ENCODE measurements at places on chromosomes 1 and 21. TPM values are rescaled to one million over a fixed set of nuclear protein-coding genes. Genes with fewer than 3 reads are reported as not detected.

The SHISA4 gene
- 0.85 TPM for total RNA-seq

The CDA gene
- 1.1 TPM for total RNA-seq

The SLC44A3 gene
- 2.7 TPM for total RNA-seq

The PTPRU gene
- total RNA-seq = 19.0 TPM

DNA sequence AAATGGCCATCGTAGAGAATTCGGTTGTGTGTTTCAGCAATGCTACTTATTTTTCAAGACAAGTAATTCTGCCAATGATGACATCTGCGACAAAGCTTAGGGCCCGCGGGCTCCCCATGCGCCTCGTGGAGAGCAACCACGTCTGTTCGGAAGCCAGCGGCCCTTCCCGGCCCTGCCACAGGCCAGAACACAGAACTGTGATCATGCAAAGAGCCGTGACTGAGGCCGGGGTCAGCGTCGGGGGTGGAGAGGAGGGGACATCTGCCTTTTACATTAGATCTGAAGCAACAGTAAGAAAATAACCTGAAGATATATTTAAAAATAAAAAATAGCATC, 103.7 kb downstream of the PGBD5 start:
- peaks cover 6% of the 10 kb centered on the region for H3K36me3 ChIP-seq
- H3K27ac ChIP-seq = no peak overlapping the region
- no peaks in the 10 kb centered on the region for H3K4me1 ChIP-seq
- no peak for DNase-seq

GRCh38 chr21:35051287-35051818, 2.3 kb upstream of the RUNX1 start:
- H3K36me3 ChIP-seq = no peaks in the 10 kb centered on the region
- H3K4me1 ChIP-seq = peaks cover 29% of the 10 kb centered on the region
- peak; percentile 73 for DNase-seq
- H3K27ac ChIP-seq = no peak overlapping the region

DNA sequence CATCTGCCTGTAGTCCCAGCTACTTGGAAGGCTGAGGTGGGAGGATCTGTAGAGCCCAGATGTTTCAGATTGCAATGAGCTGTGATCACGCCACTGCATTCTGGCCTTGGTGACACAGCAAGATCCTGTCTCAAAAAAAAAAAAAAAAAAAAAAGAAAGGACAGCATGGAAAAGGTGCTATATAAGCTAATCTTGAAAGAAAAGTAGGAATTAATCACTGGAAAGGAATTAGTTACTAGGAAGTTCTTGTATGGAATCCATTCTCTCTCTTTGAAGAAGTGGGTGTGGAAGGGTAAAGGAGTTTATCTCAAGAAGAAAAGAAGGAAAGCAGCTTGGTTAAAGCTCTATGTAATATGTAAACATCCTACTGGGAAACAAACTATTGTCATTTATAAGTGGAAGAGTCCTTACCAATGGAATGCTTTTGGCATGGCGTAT, 339.2 kb downstream of the DPYD start:
- H3K27me3 ChIP-seq = no peaks in the 10 kb centered on the region
- DNase-seq = no peak
- H3K36me3 ChIP-seq = no peaks in the 10 kb centered on the region
- H3K27ac ChIP-seq = peak overlapping the region; percentile 16

DNA sequence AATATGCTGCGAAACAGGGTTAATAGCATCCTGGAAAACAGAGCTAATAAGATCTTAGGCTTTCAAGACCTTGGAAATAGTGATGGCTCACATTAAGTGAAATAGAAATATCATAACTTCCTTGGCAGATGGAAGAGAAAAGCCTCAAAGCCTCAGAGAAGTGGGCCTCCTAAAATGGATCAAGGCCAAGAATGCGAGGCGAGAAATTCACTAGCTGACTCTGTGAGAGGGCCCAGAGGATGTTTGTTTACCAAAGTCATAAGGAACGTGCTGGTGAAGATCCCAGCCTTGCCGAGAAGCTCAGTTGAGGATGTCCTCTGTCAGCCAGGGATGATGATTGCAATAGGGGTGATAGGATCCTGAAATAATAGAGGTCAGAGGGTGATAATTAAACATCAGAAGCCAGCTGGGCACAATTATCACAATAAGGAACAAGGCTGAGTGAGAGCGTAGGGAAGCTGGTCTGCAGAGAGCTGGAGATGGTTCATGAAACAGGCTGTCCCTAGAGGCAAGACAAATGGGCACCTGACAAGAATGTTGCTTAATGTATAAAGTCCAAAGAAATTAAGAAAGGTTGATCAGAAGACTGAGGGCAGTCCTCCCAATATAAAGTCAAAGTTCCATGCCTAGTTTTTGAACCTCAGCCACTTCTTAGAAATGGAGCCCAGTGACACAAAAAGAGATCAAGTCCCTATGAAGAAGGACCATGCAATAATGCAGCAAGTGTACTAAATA, 101.7 kb upstream of the COG2 start:
- peaks cover 3% of the 10 kb centered on the region for H3K4me1 ChIP-seq
- H3K36me3 ChIP-seq = no peaks in the 10 kb centered on the region
- no peak overlapping the region for H3K4me3 ChIP-seq
- no peak overlapping the region for H3K27ac ChIP-seq
- H3K27me3 ChIP-seq = peaks cover 3% of the 10 kb centered on the region

GRCh38 chr1:61925591-61926298, 183.5 kb downstream of the PATJ start:
- H3K4me1 ChIP-seq = no peaks in the 10 kb centered on the region
- no peak overlapping the region for H3K4me3 ChIP-seq
- no peaks in the 10 kb centered on the region for H3K27me3 ChIP-seq
- H3K27ac ChIP-seq = no peak overlapping the region
- peaks cover 5% of the 10 kb centered on the region for H3K36me3 ChIP-seq

DNA sequence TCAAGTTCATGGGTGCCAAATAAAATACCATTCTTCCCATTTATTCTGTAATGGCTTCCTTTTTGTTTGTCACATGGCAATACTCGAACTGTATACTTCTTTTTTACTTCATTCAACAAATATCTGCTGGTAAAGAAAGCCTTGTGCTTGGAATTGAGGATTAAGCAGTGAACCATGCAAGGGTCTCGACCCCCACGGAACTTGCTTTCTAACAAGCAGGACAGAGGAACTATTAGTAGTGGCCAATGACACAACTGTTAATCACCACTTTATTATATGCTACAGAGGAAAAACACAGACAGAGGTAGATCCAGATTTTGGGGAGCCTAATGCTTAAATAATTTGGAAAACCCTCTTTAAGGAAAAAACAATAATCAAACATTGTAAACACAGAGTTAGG, 542.2 kb downstream of the DPYD start:
- no peak for DNase-seq
- peaks cover 4% of the 10 kb centered on the region for H3K4me1 ChIP-seq
- H3K36me3 ChIP-seq = no peaks in the 10 kb centered on the region
- no peak overlapping the region for H3K4me3 ChIP-seq
- H3K27ac ChIP-seq = no peak overlapping the region

GRCh38 chr1:74486036-74486435, 26.4 kb downstream of the LRRC53 start:
- no peak overlapping the region for H3K4me3 ChIP-seq
- no peaks in the 10 kb centered on the region for H3K36me3 ChIP-seq
- no peaks in the 10 kb centered on the region for H3K27me3 ChIP-seq
- H3K4me1 ChIP-seq = no peaks in the 10 kb centered on the region
- H3K27ac ChIP-seq = no peak overlapping the region

All from endothelial cell (in vitro differentiated cells).